Activated CD8-positive, alpha-beta memory T cell treated with anti-CD3 and anti-CD28 coated beads, Interleukin-2, amount 50 U/mL, for 48 hours (primary cell): ENCODE measurements at places on chromosomes 16 and 17.

GRCh38 chr17:74432766-74433391, 991 bp downstream of the GPRC5C start:
- DNase-seq: no peak

DNA sequence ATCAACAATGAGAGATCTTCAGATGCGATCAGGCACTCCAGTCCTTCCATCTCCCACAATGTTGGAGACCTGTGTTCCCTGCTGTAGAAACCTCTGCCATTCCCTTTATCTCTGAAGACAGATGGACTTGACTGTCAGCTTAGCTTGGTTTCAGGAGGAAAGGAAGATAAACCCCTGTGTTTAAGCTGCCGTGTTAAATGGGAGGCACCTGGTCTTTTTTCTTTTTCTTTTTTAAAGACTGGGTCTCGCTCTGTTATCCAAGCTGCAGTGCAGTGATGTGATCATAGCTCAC, 63.1 kb downstream of the USP22 start:
- no peak for DNase-seq

DNA sequence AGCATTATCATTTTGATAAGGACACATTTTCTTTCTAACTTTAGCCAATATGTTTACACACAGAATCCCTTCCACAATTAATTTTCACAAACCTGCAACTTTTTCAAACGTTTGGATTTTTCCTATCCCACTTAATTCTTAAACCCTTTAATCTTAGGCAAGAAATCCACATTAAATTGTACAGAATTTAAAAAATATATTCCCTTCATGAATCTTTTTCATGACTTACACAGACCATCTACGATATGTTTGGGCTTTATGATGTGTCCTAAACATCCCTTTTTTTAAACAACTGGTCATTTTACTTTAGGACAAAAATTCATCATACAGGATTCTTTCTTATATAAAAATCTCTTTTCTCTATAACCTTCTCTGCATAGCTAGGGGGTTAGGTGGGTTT, 241.5 kb upstream of the CNTNAP4 start:
- no peak for DNase-seq

GRCh38 chr17:43400943-43401717, 2.3 kb downstream of the ARL4D start:
- DNase-seq: no peak

DNA sequence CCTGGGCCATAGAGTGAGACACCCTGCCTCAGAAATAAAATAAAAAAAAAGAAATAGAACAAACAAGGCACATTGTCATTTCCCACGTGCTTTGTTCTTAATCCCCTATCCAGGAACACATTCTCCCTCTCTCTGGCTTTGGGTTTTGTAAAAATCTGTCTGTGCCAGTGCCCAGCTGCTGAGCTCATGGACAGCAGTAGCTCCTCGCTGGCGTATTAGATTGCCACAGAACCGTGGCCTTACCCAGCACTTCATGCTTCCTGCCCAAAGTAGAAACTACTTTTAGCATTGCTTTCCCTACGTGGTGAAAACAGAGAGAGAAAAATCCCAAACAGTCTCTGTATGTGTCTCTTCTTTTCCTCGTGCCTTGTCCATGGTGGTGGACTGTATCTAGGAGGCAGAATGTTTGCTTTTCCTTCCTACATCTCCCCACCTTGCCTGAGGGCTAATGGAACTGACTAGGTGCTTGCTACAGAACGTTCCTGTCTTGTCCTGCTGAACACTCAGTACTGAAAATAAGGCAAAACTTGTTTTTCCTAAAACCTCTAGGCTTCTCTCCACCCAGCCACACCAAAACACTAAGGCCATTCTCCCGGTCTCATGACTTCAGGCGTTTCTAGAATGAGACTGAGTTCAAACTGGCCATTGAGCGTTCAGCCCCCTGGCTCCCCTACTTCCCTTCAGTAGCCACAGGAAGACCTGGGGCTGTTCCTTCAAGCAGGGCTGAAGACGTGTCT, 26.1 kb downstream of the MNT start:
- no peak for DNase-seq

- no peak for DNase-seq
Observed at GRCh38 chr16:89393738-89394406, 96.5 kb downstream of the ANKRD11 start.

DNA sequence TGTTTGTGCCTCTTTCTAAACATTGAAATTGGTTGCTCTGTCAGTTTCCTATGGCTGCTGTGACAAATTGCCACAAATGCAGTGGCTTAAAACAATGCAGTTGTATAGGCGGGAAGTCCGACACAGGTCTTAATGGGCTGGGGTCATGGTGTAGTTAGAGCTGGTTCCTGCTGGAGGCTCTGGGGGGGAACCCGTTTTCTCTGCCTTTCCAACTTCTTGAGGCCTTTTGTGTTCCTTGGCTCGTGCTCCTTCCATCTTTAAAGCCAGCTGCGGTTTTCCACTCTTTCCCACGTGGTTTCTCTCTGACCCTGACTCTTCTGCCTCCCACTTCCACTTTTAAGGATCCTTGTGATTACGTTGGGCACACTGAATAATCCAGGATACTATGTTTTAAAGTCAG, 12.5 kb downstream of the EPN2 start:
- DNase-seq: no peak

DNA sequence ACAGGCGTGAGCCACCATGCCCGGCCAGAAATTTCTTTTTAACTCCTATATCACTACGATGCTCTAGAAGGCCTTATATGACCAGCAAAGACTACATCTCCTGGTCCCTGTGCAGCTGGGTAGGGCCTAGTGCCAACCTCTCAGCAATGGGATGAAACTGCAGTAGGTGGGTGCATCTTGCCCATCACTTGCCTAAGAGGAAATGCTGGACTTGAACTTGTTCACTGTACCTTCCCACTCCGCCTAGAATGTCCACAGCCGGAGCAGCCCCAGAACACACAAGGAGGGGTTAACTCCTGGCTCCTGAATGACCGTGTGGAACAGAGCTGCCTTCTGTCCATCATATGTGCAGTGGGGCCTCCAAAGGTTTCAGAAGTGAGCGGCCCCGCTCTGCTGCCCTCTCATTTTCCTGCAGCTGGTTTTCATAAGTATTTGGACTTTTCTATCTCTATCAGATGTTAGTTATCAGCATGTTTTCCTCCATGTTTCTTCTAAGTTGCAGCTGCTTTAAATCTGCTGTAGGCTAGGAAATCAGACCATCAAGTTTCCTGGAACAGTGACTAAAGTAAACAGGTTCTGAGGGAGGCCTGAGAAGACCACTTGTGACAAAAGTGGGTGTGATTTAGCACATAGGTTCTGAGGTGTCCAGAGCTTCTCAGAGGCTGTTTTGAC, 52.5 kb downstream of the WSB1 start:
- no peak for DNase-seq

- DNase-seq: no peak
Observed at GRCh38 chr16:15671530-15672117, 21.6 kb downstream of the NDE1 start.

DNA sequence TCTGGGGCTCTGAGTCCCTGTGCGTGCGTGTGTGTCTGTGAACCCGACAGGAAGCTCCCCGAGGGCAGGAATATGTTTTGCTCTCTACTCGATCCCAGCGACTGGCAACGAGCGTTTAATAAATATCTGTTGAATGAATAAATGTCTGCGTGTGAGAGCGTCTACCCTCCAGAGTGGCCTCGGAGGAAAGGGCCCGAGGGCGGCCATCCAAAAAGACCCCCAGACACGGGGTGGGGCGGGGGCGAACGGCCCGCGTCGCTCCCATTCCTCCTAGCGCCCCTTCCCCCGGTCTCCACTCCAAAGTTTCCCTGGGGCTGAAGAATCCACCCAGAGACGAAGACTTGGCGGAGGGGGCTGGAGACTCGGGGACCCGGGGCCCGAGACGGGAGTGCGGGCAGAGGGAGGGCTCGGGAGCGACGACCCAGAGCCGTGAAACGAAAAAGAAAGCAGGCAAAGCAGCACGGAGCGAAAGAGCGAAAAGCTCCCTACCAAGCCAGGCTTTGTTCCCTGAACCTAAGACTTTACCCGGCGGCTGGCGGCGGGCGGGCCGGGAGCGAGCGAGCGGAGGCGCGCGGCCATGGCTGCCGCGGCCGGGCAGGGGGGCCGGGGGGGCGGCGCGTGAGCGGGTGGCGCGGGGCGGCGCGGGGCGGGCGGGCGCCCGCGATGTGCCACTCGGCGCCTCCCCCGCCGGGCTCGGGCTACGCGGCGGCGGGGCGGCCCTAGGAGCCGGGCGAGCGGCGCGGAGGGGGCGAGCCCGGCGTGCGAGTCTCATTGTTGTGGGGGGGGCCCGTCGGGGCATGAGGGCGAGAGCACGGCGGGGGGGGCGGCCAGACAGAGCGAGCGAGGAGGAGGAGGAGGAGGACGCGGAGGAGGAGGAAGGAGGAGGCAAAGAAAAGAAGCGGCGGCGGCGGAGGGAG, at the start of gene MLLT6:
TSS of gene MLLT6 (plus strand) at position 668 of the 917 bp plus-strand sequence. CDS start 360 bp downstream, outside the sequence.
- peak; percentile 84 for DNase-seq

GRCh38 chr16:66359811-66360608, 6.5 kb upstream of the CDH5 start:
- no peak for DNase-seq

DNA sequence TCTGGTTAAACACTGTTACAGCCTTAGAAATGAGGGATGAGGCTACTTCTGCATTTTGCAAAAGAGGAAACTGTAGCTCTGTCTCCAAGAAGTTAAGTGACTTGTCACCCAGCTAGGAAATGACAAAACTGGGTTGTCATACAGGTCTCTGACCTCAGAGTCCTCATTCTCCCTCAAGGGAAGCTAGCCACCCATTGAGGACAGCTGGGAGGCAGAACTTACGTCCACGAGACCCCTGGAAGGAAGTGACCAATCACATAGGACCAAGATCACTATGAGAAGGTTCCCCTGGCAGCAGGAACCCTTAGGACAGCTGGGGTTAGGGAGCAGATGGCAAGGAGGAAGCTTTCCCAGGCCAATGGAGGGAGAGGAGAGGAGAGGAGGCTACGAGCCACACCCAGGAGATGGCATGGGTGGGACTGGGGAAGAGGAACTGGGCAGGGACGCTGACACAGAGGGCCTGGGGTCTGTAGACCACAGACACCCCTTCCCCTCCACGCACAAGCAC, 11.2 kb downstream of the METTL22 start:
- no peak for DNase-seq

- no peak for DNase-seq
Observed at GRCh38 chr16:51939378-51939871, 607.5 kb downstream of the TOX3 start.

DNA sequence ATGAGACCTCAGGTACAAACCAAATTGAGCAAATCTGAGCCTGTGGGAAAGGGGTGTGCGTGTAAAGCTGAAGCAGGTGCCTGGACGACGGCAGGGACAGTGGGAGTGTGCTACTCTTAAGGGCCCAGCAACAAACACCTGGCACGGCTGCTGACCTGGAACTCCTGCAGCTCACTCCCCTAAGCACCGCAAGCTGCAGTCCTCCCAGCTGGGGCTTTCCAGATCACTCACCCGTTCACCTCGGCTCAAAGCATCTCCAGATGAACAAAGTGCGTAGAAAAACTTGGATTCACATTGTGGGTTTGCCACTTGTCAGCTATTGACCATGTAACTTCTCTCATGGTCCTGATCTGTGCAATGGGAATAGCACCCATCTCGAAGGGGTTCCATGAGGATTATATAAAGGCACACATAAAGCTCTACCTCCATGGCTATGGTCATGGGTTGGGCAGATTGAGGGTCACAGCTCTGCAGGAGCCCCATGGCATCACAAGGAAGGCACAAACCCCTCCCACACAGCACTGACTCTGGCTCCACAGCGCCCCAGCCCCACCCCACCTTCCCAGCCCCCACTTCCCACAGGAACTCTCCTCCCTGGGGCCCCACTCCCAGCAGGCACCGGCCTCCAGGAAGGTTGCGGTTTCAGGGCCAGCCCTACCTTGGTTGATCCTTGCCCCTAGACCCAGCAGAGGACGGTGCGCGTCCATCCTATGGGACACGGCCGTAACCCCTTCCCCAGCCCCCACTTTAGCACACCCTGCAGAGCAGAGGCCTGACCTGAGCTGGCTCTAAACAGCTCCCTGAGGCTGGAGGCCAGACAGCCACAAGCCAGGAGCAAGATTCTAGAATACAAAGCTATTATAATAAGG, 21.9 kb downstream of the ST3GAL2 start:
- no peak for DNase-seq

- peak; percentile 48 for DNase-seq
Observed at GRCh38 chr17:80751070-80751945, 206.7 kb downstream of the RPTOR start.

- DNase-seq: no peak
Observed at GRCh38 chr17:13734880-13735279, 133.2 kb upstream of the HS3ST3A1 start.

DNA sequence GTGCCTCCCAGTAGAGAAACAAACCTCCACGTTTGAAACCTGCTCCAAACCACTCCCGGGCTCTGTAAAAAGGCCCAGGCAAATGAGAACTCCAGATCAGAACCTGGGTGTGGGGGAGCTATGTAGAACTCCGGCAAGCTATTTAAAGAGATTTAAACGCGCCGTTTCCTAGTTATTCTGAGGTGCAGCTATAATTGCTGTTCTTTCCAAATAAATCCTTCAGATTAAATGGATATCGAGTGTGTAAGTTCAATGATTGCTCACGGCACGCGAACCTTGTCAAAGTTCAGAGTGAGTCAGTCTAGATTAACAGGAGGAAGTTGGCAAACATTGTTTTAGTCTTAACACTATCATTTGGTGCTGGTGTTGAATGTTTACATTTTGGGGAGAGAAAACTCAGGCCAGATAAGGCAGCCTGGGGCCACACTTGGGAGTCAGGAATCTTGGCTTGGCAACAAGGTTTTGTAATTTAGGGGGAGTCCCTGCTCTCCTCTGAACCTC, 92.9 kb upstream of the SALL1 start:
- DNase-seq: no peak

DNA sequence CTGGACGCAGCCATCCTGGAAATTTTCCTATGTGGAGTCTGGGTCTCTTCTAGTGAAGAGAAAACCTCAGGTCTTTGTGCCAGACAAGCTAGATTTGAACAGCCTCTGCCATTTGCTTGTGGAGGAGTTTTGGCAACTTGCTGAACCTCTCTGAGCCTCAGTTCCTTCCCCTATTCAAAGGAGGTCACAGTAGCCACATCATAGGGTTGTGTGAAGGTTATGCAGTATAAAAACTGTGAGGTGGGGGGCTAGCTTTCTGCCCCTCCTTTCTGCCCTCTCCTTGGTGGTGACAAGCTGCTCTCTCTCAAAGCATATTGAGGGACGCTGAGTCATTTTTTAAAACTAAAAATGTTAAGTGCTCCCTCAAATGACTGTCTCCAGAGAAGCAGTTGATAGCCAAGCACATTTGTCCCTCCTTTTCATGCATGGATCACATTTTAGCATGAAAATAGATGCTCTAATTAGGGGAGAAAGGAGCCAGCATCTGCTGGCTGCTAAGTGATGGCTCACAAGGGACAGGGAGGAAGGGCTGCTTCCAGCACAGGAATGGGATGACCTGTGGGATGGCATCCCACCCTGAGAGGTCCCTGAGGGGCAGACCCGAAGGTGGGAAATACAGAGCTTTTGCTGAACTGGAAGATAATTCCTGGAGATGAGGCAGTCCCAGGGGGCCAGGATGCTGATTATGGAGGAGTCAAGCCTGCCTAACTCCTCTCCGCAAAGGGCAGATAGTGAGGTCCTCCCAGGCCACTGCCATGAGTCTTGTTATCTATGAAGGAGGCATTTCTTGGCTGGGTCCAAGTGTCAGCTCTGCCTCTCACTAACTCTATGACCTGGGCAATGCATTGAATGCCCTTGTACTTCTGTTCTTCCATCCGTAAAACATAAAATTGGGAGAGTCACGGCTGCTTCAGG, 218.8 kb downstream of the RAB11FIP4 start:
- DNase-seq: peak; percentile 7

GRCh38 chr17:59110973-59111372, 4.3 kb upstream of the TRIM37 start:
- no peak for DNase-seq
